Right ventricle myocardium inferior (tissue), 1 donor: ENCODE measurements at places on chromosomes 6 and 20. TPM values are rescaled to one million over a fixed set of nuclear protein-coding genes. Genes with fewer than 3 reads are reported as not detected.

The HLA-B gene
- total RNA-seq = 465 TPM

The POPDC3 gene
- 47.8 TPM for total RNA-seq

The PGC gene
- not detected for total RNA-seq

The PDYN gene
- not detected for total RNA-seq

The EPPIN gene
- total RNA-seq = not detected

The HLA-DOA gene
- total RNA-seq = 1.5 TPM

The RCAN2 gene
- total RNA-seq = 273 TPM

The LSM2 gene
- 24.6 TPM for total RNA-seq

GRCh38 chr6:159809149-159809548 is 9.1 kb downstream of the PNLDC1 start:
- no peak for DNase-seq

- no peak for DNase-seq
These were observed 100.1 kb downstream of the ZFAND3 start for GRCh38 chr6:37919417-37920157.

- no peak for DNase-seq
These were observed 64.0 kb downstream of the STXBP5 start for GRCh38 chr6:147268254-147268653.

GRCh38 chr6:36514554-36515456 is 32.5 kb downstream of the STK38 start:
- no peak for DNase-seq

GRCh38 chr6:141833001-141833655 is 299.6 kb upstream of the GJE1 start:
- DNase-seq = no peak
